ENCODE measurements at places on chromosomes 4 and X.

DNA sequence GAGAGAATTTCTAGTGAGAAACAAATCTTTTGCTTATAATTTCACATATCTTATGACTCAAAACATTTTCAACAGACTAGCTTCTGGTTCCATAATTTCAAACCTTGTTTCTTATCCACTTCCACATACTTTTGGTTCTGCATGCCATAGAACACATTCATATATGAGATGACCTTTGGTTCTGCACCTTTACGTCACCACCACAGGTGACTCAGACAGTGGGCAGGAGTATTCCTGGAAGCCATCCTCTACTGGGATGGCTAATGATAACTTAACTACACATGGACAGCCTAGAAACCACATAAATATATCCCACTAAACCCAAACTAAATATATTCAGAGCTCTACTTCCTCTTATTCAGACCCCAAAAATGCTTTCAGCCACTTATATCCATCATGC is 133.3 kb downstream of the DCK start:
- H3K27me3 ChIP-seq, result no peaks in the 10 kb centered on the region
- H3K27ac ChIP-seq, result no peak overlapping the region
- no peaks in the 10 kb centered on the region for H3K36me3 ChIP-seq
- H3K4me1 ChIP-seq, result no peaks in the 10 kb centered on the region

DNA sequence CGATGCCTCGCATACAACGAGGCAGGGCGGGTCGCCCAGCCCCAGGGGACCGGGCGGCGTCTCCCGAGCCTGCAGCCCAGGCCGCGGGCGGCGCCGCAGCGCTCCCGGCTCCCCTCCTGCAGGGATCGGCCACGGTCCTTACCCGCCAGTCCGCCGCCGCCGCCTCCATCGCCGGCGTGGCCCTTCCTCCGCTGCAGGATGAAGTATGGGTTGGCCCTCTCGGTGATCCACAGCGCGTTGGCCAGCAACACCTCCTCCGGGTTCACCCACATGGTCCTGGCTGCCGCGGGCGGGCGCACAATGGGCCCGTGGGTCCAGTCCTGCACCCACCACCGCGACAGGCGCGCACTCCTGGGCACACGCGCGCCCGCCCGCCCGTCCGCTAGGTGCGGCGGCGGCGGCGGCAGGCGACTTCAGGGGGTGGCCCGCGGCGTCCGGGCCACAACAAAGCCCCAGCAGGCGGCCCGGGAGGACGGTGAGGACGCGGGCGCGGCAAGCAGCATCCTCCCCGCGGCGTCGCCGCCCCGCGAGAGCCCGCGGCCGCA is 339 bp downstream of the TBC1D9 start:
- no peaks in the 10 kb centered on the region for H3K27me3 ChIP-seq
- peaks cover 3% of the 10 kb centered on the region for H3K4me1 ChIP-seq
- H3K27ac ChIP-seq, result peak overlapping the region; percentile 74
- no peaks in the 10 kb centered on the region for H3K36me3 ChIP-seq
- peak overlapping the region; percentile 65 for H3K4me3 ChIP-seq
- peak; percentile 75 for DNase-seq

- H3K36me3 ChIP-seq, result no peaks in the 10 kb centered on the region
- DNase-seq, result no peak
Observed at GRCh38 chr4:118915468-118915867, 26.8 kb downstream of the SYNPO2 start.

GRCh38 chr4:77332696-77333270 is 175.8 kb downstream of the CCNG2 start:
- peak; percentile 7 for DNase-seq
- no peak overlapping the region for H3K4me3 ChIP-seq
- no peaks in the 10 kb centered on the region for H3K4me1 ChIP-seq
- no peaks in the 10 kb centered on the region for H3K36me3 ChIP-seq
